ENCODE measurements at places on chromosomes 16 and 17.

GRCh38 chr17:42153919-42154742, 658 bp downstream of the RAB5C start:
- no peak for DNase-seq

- no peak for DNase-seq
Measured at GRCh38 chr16:80681436-80681835, 123.0 kb downstream of the CDYL2 start.

DNA sequence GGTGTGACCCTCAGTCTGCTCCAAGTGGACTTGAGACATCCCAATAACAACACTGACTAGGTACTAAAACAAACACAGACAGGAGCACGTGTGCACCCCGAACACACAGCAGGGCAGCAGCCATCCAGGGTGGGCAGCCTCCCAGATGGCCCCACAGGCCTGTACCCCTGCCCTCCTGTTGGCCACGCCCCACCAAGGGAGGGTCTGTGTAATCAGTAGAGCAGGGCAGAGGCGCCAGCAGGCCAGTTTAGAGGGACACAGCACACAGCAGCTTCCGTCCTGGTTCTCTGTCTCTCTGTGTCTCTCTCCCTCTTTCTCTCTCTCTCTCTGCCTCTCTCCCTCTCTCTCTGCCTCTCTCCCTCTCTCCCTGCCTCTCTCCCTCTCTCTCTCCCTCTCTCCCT, 21.4 kb downstream of the ACTG1 start:
- no peak for DNase-seq

- DNase-seq: peak; percentile 40
Measured at GRCh38 chr16:68590201-68590994, 51.3 kb downstream of the ZFP90 start.

GRCh38 chr17:50586421-50587247, 26.1 kb downstream of the CACNA1G start:
- no peak for DNase-seq

- DNase-seq: no peak
Measured at GRCh38 chr16:73543331-73543969, 495.5 kb upstream of the ZFHX3 start.
